ENCODE measurements at places on chromosomes 5 and 9. TPM values are rescaled to one million over a fixed set of nuclear protein-coding genes. Genes with fewer than 3 reads are reported as not detected.

The CERT1 gene
- 26.5 TPM for total RNA-seq

The PCDHGA2 gene
- total RNA-seq = 0.47 TPM

The SPATA31C1 gene
- total RNA-seq = not detected

The MELK gene
- 75.9 TPM for total RNA-seq

The SHOC1 gene
- total RNA-seq = not detected

The THBS4 gene
- not detected for total RNA-seq

The CARD6 gene
- total RNA-seq = 3.8 TPM

The IZUMO3 gene
- total RNA-seq = not detected

The KCNV2 gene
- not detected for total RNA-seq

The HMGCS1 gene
- total RNA-seq = 53.7 TPM

The MSMP gene
- total RNA-seq = 0.31 TPM

The SPOCK1 gene
- 21.8 TPM for total RNA-seq

The GEMIN5 gene
- 23.3 TPM for total RNA-seq

The FSTL4 gene
- total RNA-seq = 4.8 TPM

The TAF1L gene
- total RNA-seq = not detected

The RORB gene
- total RNA-seq = not detected

The STK32A gene
- total RNA-seq = 0.25 TPM

The FOXI1 gene
- total RNA-seq = not detected

The CMYA5 gene
- total RNA-seq = 0.12 TPM

The C5orf46 gene
- not detected for total RNA-seq

The DNAJB5 gene
- 5.4 TPM for total RNA-seq

The CDHR2 gene
- 0.02 TPM for total RNA-seq

The CNTNAP3B gene
- total RNA-seq = 15.9 TPM

The IFNA4 gene
- not detected for total RNA-seq

The CCDC152 gene
- total RNA-seq = not detected

The TRPM6 gene
- total RNA-seq = 1.4 TPM

The PCDHB5 gene
- total RNA-seq = 1.8 TPM

The PCA3 gene
- total RNA-seq = not detected

The MARCHF6 gene
- 69.1 TPM for total RNA-seq

The FCN2 gene
- total RNA-seq = not detected

The NUTM2G gene
- total RNA-seq = not detected

The FAM153A gene
- total RNA-seq = not detected

The PTGES gene
- total RNA-seq = 136 TPM

The CDC23 gene
- 27.7 TPM for total RNA-seq

The RNF183 gene
- total RNA-seq = 0.09 TPM

The TMEM171 gene
- 7.2 TPM for total RNA-seq

The PCDHA12 gene
- 2.6 TPM for total RNA-seq

The GGTA1 gene
- total RNA-seq = 0.06 TPM

The ARL14EPL gene
- 0.19 TPM for total RNA-seq

The EMB gene
- 2.4 TPM for total RNA-seq

The SLC36A3 gene
- total RNA-seq = not detected

The SCGB3A1 gene
- not detected for total RNA-seq

The CCNG1 gene
- 64.1 TPM for total RNA-seq

The GMCL2 gene
- not detected for total RNA-seq

The PAPPA gene
- total RNA-seq = 33.6 TPM

The TAF11L5 gene
- total RNA-seq = not detected

The MROH2B gene
- not detected for total RNA-seq

The MYOZ3 gene
- total RNA-seq = not detected

The APBA1 gene
- total RNA-seq = 0.51 TPM

The RPL12 gene
- 2,677 TPM for total RNA-seq

The TTC33 gene
- 8.5 TPM for total RNA-seq

The PCDHGA8 gene
- total RNA-seq = not detected

The PJA2 gene
- 17.5 TPM for total RNA-seq

The OR1L6 gene
- total RNA-seq = not detected

The TPPP gene
- 5.8 TPM for total RNA-seq

The FOXD4L4 gene
- total RNA-seq = 0.03 TPM

The MED22 gene
- 32.6 TPM for total RNA-seq

All from A549 treated with RU486 at 1 μM for 4 hours (cell line).